Adipose tissue (tissue), 3 donors: ENCODE measurements at places on chromosomes 6 and 20. TPM values are rescaled to one million over a fixed set of nuclear protein-coding genes. Genes with fewer than 3 reads are reported as not detected.

The SNTA1 gene
- 47.4 TPM for polyA plus RNA-seq

The LTA gene
- 0.21 TPM for polyA plus RNA-seq

The TAF11 gene
- polyA plus RNA-seq: 25.5 TPM

The GPLD1 gene
- 0.52 TPM for polyA plus RNA-seq

The GATA5 gene
- polyA plus RNA-seq: 0.67 TPM
